Adrenal gland (tissue), 19 donors: ENCODE measurements at places on chromosomes 16 and 17. TPM values are rescaled to one million over a fixed set of nuclear protein-coding genes. Genes with fewer than 3 reads are reported as not detected.

KRTAP4-9 gene
- total RNA-seq, result not detected

TELO2 gene
- 19.1 TPM for total RNA-seq

SEC14L5 gene
- total RNA-seq, result 1.1 TPM

OTOA gene
- 1.9 TPM for total RNA-seq

CACNG5 gene
- total RNA-seq, result not detected

SLC52A1 gene
- not detected for total RNA-seq

NGFR gene
- total RNA-seq, result 27.7 TPM

ENKD1 gene
- 17.0 TPM for total RNA-seq

DOC2A gene
- 14.8 TPM for total RNA-seq

ACSM2A gene
- total RNA-seq, result not detected
